ENCODE measurements at places on chromosomes 16 and 17.

DNA sequence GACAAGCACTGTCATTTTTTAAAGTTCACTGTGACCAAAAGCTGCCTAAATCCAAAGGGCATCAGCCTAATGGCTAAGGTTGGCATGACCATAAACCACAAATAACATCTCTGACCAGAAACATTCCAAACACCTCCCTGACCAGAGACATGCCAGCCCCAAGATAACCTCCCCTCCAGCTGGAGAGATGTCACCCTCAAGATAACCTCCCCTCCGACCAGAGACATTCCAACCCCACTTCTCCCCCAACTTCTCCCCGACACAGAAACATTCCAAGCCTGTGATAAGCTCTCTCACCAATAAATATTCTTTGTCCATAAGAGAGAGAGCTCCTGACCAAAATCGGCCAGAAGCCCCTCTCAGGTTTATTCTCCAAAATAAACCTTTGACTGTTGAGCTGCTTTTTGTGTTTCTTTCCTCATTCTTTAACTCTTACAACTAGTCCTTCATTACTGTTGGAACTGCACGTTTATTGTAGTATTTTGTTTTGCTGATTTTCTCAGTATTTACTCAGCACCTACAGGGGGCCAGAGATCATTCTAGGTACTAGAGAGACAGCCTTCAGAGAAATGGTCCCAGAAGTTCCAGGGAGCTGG, 325.6 kb downstream of the SLC39A11 start:
- DNase-seq: no peak

DNA sequence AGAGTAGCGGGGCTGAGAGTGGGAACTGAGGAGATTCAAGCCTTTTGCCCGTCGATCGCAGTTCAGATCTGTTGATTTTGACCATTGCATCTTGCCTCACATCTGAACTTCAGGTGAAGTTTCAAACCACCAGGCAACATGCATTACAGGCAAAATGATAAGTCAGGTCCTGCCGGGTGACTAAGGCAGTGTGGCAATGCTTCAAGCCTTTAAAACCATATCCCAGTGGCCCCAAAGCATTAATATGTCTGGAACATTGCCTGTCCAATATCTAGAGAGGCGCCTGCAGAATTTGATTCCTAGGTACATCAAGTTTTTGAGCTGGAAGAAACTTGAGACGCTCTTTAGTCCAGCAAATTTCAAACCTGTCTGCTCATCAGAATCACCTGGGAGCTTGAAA, 502.8 kb downstream of the MAF start:
- DNase-seq: no peak

DNA sequence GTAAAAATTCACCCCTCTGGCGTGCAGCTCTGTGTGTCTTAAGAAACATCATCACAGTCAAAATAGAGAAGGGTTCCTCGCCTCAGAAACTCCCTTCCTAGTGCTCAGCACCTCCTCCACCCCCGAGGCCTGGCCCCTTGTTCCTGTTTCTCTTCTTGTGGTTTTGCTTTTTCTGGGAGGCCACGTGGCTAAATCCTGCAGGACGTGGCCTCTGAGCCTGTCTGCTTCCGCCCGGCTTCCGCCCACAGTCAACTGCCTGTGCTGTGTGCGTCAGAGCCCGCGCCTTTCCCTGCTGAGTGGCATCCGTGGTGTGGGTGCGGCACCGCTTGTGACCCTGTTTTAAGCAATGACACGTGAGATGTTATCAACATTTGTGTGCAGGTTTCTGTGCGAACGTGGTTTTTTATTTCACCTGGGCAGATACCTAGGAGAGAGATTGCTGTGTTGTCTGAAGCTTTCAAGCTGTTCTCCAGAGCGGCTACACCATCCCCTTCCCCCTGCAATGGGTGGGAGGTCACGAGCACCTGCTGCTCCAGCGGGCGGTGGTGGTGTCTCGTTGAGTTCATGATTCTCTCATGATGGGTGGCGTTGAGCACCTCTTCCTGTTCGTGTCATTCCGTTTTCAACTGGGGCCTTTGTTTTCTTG, 21.7 kb downstream of the ACSF3 start:
- no peak for DNase-seq

DNA sequence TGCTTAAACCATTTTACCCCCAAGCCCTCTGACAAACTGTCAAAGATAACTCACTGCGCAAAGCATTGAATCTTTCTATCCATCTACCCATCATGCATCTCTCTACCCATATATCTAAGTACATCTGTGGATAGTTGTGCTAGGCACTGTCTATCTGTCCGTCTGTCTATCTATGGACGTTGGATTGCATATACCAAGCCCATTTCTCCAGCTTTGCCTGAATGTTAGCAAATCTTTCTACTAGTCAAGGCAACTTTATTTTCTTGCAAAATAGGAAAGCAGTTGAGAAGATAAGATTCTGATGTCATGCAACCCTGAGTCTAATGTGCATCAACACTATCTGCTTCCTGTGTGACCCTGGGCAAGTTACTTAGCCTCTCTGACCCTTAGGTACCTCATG, 117.2 kb downstream of the XYLT1 start:
- no peak for DNase-seq

- DNase-seq: no peak
These were observed 250.0 kb downstream of the CNTNAP4 start for GRCh38 chr16:76527244-76527643.

DNA sequence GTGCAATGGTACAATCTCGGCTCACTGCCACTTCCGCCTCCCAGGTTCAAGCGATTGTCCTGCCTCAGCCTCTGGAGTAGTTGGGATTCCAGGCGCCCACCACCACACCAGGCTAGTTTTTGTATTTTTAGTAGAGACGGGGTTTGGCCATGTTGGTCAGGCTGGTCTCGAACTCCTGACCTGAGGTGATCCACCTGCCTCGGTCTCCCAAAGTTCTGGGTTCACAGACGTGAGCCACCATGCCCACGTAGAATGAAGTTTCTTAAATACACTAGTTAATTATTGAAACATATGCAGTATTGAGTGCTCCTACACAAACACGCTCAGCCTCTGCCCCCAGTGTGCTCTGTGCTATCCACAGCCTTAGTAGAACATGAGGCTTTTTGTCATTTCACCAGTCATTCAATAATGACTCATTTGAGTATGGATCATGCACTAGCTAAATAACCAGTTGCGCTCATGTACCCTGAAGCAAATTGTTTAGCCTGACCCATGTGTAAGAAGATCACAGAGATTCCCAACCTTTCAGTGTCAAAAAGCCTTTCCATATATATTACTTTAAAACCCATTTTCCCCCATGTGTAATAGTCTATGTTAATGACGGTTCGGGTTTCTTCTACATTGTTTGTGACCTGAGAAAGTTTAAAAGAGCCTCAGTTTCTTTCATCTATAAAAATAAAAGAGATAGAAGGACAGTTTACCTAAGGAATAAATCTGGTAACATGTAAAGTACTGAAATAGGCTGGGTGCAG, 49.7 kb downstream of the TUBD1 start:
- peak; percentile 94 for DNase-seq

- no peak for DNase-seq
These were observed 17.7 kb downstream of the ADCY9 start for GRCh38 chr16:4098501-4098900.

DNA sequence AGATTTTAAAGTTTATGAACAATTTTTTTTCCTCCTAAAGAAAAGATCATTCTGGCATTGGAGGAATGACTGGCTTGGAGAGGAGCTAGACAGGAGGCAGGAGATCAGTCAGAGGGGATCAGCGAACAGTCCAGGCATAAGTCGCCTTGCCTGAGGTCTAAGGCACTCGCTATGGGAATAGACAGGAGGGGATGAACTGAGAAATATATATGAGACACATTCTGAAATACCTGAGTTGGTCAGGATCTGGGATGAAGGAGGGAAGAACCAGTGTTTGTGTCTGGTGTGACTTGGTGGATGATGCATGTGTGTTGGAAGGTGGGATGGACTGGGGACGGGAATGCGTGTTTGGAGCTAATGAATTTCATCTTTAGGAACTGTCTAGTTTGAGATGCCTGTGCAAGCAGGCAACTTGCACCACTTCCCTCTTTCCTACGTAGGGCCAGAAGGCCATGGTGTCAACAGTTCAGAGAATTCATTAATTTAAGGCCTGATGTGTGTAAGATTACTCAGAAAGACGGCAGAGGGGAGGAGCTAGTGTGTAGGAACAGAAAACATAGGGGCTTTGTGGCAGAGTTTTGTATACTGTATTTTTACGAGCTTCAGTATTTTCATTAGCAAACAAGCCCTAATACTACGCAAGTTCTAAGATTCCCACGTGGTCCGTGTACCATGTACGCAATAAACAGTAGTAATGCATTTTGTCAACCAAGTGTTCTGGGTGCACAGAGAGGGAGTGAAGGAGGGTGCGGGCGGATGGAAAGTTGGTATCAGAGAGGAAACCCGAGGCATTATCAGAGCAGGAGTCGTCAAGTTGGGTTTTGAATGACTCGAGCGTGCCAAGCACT, 825 bp downstream of the HEATR6 start:
- DNase-seq: no peak

GRCh38 chr16:5056352-5056751, 9.4 kb downstream of the C16orf89 start:
- DNase-seq: no peak

GRCh38 chr17:22138861-22139469, 446.6 kb downstream of the KCNJ18 start:
- no peak for DNase-seq

- no peak for DNase-seq
These were observed 8.9 kb downstream of the OR4D1 start for GRCh38 chr17:58156839-58157803.

GRCh38 chr17:76554131-76554530, 14.3 kb downstream of the PRCD start:
- peak; percentile 63 for DNase-seq

- DNase-seq: no peak
These were observed 13.9 kb upstream of the NCBP3 start for GRCh38 chr17:3859940-3860339.

DNA sequence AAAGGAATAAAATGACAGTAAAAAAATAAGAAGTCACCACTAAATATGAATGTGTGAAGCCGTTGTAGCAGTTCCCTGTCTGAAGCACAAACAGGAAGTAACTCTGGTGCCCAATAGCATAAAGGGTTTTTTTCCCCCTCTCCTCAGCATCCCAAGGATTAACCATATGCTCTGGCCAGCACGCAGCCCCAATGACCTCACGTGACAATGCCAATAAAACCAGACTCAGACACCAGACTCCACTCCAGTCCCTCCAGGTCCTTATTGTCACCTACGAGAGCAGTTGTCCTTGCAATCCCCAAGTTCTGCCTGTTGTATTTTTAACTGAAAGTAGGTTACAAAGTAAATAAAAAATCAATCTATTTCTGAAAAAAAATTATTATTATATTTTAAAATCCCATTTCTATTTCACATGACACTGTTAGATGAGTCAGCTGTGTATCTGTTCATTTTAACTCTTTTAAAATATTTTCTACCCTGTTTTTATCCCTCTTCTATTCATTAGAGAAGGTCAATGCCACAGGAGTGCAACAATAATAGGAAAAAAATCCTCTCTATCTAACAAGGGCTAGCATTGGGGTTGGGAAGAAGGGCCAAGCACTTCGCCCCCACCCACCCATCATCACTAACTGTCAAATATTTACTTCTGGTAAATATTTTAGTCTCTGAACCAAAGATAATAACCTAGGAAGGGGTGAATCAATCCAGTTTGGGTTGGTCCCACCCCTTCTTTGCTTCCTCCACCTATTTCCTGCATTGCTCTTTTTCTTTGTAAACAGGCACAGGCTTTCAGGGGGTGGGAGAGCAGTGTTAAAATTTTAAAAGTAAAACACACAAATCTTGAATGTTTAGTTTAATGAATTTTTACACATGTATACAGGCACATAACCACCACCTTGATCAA, 6.6 kb downstream of the PRAC1 start:
- DNase-seq: no peak

GRCh38 chr16:1990351-1991134, 773 bp downstream of the SYNGR3 start:
- DNase-seq: no peak

DNA sequence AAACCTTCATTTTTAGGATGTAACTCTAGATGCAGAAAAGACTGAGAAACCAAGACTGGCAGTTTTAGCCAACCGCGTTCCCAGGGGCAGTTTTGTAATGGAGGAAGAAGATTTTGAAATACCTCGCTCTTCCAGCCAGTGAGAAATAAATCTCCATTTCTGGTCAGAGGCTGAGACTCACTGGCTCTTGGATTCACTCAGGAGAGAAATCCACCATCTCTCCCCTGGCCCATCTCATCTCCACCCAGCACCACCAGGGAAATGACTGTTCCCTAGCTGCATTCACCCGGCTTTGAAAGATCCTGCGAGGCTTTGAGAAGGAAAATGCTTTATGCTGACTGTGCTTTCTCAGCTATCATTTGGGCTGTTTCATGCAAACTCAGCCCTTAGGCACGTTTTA, 185.2 kb downstream of the SOX9 start:
- no peak for DNase-seq

DNA sequence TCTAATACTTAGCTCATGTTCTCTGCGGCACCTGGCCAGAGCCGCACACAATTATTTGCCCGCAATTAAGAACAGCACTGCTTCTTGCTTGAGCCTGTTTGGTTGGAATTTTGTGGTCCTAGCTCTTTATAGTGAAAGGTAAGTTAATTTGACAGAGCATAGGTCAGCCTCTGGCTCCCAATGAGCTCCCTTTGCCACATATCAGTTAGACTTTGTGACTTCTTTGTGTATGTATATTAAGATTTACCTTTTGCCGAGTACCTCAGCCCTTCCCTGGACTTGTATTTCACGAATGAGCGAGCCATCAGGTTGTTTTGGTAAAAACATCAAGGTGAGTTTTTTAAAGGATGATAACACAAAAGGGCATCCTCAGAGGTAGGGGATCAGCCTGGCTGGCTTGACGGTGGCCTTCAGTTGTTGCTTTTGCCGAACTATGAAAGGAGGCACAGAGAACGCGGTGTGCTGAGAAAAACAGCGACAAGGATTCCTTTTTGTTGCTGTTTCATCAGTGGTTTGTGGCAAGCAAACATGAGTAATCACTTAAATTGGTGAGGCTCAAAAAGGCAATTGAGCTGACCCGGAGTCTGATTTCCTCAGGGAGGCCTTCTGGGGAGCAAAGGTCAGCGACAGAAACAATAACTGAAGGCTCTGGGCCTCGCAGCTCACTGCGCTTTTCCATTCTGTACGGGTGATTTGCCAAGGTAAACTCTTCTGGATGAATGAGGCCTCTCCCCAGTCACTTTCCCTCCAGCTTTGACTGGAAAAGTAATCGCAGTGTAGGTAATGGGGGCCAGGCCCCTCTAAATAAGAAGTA, 163.6 kb downstream of the HS3ST3A1 start:
- DNase-seq: peak; percentile 39

GRCh38 chr16:64924086-64924485, 197.8 kb downstream of the CDH11 start:
- no peak for DNase-seq

DNA sequence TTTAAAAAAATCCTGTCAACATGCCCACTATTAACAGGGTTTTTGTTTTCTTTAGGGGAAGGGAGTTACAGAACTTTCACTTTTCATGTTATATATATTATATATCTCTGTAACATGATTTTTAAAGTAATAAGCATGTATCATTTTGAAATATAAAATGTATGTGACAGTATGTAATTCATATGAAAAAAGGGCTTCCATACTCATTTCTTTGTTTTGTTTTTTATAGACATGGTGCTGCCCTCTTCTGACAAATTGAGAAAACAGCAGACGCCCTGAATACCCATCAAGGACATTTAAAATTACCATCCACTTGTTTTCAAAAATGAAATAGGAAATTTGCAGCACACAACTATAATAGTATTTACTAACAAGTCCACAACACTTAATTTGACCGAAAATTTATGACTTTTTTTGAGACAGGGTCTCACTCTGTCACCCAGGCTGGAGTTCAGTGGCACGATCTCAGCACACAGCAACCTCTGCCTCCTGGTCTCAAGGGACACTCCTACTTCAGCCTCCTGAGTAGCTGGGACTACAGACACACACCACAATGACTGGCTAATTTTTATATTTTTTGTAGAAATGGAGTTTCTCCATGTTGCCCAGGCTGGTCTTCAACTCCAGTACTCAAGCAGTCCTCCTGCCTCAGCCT, 30.4 kb downstream of the CFDP1 start:
- no peak for DNase-seq

Measured in kidney epithelial cell (primary cell).